ENCODE measurements at places on chromosomes 6 and 20.

- no peak for DNase-seq
Observed at GRCh38 chr20:49511788-49512525, 29.5 kb upstream of the KCNB1 start.

- DNase-seq, result no peak
Observed at GRCh38 chr6:101351173-101351572, 42.3 kb upstream of the GRIK2 start.

DNA sequence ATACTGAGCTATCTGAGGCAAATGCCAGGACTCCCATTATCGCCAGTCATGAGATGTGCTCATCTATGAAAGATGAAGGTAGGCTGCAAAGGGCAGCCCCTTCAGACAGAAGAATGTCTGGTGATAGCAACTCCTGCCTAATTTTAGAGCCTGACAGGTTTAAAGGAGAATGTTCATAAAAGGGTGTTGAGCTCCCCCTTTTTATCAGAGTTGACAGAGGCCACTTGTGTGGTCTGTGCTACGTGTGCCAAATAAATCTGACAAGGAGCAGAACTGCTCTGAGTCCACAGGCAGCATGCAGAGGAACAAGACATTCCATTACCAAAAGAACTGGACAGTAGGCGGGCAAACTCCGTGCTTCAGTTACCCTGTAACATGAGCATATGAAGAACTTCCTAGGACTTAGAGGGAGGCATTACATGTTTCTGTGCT, 101.8 kb downstream of the PREP start:
- DNase-seq, result no peak

DNA sequence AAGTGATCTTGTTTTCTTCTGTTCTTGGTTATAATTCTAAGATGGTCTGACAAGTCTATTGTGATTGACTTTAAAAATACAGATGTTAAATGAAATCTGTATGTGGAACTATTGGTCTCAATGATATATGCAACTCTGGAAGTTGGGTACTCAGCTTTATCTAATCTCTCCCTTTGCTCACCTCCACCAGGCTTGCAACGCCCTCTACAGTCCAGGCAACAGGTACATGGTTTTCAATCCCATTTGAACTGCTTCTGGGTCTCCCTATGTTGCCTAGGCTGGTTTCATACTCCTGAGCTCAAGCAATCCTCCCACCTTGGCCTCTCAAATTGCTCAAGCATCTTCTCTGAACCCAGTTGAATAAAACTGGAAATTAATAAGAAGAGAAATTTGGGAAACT, 25.6 kb upstream of the HLA-DQB1 start:
- DNase-seq, result peak; percentile 26

DNA sequence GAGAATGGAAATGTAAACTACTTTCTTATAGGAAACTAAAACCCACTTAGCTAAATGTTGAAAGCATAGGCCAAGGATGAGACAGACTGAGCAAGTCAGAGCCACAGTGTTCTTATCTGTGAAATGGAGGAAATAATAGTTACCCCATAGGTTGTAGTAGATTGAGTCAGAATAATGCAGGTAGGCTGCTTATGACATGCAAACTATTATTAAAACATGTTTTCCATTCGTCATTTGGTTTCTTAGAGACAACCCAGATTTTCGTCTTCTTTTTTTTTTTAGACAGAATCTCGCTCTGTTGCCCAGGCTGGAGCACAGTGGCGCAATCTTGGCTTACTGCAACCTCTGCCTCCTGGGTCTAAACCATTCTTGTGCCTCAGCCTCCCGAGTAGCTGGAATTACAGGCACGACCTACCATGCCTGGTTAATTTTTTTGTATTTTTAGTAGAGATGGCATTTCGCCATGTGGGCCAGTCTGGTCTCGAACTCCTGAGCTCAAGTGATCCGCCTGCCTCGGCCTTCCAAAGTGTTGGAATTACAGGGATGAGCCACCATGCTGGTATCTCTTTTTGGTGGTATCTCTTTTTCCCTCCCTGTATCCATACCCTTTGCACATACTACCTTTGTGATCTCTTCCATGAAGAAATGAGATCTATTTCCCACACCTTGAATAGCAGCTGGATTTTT, 196.5 kb upstream of the ZNF217 start:
- DNase-seq, result no peak

- DNase-seq, result no peak
Observed at GRCh38 chr6:15929685-15930084, 199.2 kb upstream of the MYLIP start.

DNA sequence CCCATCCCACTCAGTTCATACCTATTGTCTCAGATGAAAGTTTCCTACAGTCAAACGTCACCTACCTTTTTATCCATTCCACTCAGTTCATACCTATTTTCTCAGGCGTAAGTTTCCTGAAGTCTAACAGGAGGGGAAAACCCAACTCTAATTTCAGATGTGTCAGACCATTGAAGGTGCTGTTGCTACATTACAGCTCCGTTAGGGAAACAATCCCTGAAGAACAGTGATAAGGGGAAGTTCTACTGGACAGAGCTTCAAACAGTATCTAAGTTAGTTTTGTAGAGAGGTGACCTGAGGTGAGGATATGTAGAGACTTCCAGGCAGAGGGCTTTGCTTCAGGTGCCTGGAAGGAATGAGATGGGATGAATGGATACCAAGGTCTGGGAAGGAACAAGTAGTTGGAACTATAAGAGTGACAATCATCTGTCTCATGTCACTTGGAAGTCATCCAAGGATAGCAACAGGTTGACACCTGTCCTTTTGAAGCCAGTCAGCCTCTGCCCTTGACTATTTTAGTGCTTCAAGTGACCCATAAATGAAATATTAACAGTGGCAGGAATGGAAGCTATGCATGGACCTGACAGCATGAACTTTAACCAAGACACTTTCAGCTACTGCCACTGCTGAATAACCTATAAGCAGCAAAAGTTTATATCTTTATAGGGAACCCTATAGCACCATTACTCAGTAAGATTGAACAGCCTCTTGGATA, 191.6 kb upstream of the MOCS1 start:
- no peak for DNase-seq

- no peak for DNase-seq
Observed at GRCh38 chr6:41463062-41463930, 82.9 kb upstream of the FOXP4 start.

GRCh38 chr6:34043359-34043758, 102.5 kb downstream of the GRM4 start:
- no peak for DNase-seq

DNA sequence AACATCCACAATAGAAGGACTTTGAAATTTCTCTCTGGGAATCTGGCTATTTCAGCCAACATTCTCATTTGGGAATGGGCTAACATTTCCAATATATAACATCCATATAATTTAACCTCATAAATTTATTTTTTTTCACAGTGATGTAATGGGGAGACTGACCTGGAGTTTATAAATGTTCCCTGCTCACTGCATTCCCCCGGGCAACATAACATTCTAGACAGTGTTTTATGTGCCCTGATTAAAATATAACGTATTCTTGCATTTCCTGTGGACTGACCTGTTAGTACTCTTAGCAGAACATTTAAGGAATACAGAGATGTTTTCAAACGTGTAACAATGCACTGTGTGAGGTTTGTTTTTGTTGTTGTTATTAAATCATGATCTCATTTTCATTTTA, 20.9 kb downstream of the TSHZ2 start:
- DNase-seq, result no peak

DNA sequence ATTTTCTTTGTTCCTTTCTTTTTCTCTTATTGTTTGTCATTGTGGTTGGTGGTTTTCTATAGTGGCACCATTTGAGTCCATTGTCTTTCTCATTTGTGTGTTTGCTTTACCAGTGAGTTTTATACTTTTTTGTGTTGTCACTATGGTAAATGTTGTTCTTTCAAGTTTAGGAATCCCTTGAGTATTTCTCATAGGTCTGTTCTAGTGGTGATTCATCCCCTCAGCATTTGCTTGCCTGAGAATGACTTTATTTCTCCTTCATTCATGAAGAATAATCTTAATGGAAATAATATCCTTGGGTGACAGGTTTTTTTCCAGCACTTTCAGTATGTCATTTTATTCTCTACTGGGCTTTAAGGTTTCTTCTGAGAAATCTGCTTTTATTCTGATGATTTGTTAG, 209.2 kb upstream of the ASCC3 start:
- DNase-seq, result no peak
